ENCODE measurements at places on chromosomes 13 and 19.

- DNase-seq, result no peak
These were observed 1.9 kb downstream of the CIRBP start for GRCh38 chr19:1270854-1271527.

- no peak for DNase-seq
These were observed at the start of gene RNF225 for GRCh38 chr19:58395220-58395978. TSS of gene RNF225 (plus strand) at chr19:58395656. CDS start at chr19:58396090, 434 bp downstream.

- DNase-seq, result no peak
These were observed 19.9 kb downstream of the MIER2 start for GRCh38 chr19:324716-325115.

DNA sequence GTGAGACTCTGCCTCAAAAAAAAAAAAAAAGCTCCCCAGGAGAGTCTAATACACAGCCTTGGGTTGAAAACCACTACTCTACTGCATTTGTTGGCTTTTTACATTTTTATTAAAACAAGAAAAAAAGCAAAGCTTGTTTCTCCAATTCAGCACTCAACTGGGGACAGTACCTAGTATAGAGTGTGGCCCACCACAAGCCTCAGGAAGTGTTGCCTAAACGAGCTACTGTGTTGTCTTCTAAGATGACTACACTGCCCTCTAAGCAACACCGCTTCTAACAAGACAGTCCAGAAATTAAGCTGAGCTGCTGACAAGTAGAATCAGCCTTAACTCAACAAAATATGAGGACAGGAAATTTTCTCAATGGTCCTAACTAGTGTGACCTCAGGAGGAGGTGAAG, 522.2 kb downstream of the FGF9 start:
- no peak for DNase-seq

DNA sequence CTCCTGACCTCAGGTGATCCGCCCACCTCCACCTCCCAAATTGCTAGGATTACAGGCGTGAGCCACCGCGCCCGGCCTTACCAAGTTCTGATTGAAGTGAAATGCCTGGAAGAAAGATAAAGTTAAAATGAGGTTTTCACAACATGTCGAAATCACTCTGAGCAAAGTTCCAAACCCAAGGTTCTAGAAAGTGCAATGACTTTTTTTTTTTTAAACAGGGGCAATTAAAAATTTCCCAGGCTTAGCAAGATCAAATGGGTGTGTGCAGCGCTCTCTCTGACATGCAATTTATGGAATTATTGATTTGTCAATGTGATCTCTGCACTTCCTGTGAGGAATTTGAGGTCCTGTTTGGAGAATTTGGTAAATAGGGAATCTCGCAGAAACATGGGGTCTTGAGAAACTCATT, 12.8 kb upstream of the MAP2K2 start:
- no peak for DNase-seq

DNA sequence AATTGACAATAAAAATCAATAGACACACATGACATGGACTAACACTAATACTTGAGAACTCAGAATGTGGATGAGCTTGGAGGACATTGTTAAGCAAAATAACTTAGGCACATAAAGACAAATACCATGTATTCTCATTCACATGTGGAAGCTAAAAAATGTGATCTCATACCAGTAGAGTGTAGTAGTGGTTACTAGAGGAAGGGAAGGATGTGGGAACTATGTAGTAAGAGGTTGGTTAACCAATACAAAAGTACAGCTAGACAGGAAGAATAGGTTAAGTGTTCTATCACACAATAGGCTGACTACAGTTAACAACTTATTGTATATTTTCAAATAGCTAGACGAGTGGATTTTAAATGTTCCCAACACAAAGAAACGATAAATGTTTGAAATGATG, 415.8 kb upstream of the KLF12 start:
- DNase-seq, result no peak

- DNase-seq, result no peak
These were observed 1.8 kb downstream of the ZNF460 start for GRCh38 chr19:57282011-57282643.

GRCh38 chr13:21066946-21067345, 5.6 kb upstream of the LATS2 start:
- no peak for DNase-seq

GRCh38 chr19:23522431-23522830, 127.2 kb upstream of the ZNF91 start:
- no peak for DNase-seq

Measured in activated CD4-positive, alpha-beta T cell treated with anti-CD3 and anti-CD28 coated beads, Interleukin-2, amount 10 ng/mL, durations not matched to agents 7 days and 5 days (primary cell).